ENCODE measurements at places on chromosomes 13 and 19. TPM values are rescaled to one million over a fixed set of nuclear protein-coding genes. Genes with fewer than 3 reads are reported as not detected.

DNA sequence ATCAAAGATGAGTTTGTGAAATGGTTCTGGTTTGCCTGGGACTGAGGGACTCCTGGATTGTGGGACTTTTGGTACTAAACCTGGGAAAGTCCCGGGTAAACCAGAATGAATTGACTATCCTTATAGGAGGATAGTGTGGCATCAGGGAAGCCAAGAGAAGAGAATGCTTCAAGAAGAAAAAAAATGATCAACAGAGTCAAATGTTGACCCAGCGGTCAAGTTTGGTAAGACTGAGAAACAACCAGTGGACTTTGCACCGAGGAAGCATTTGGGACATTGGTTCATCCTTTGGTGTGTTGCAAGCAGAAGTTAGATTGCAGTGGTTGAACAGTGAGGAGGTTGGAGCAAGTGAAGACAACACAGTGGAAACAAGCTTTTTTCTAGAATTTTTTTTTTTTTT, 33.5 kb downstream of the CLEC17A start:
- H3K4me1 ChIP-seq, result no peaks in the 10 kb centered on the region
- no peak overlapping the region for H3K27ac ChIP-seq
- no peaks in the 10 kb centered on the region for H3K36me3 ChIP-seq
- no peaks in the 10 kb centered on the region for H3K27me3 ChIP-seq
- no peak for DNase-seq

DNA sequence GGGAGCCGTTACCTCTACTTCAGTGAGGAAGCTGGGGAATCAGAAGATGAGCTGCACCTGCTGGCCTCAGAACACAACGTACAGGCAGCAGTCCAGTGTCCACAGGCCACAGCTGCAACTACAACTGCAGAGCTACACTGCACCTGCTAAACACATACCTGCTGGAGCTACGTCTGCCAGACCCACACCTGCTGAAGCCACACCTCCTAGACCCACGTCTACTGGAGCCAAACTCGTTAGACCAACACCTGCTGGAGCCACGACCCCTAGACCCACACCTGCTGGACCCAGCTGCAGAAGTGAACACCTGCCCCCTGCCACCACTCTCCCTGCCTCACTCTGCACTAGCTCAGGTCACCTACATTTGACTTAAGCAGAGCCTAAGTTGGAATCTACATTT, 169.9 kb downstream of the USP12 start:
- peaks cover 33% of the 10 kb centered on the region for H3K27me3 ChIP-seq
- H3K4me1 ChIP-seq, result peaks cover 30% of the 10 kb centered on the region
- peaks cover 3% of the 10 kb centered on the region for H3K36me3 ChIP-seq

- H3K27ac ChIP-seq, result peak overlapping the region; percentile 100
- H3K36me3 ChIP-seq, result no peaks in the 10 kb centered on the region
- DNase-seq, result no peak
- peaks cover 28% of the 10 kb centered on the region for H3K4me1 ChIP-seq
- H3K27me3 ChIP-seq, result no peaks in the 10 kb centered on the region
Observed at GRCh38 chr19:681029-682019, 5.1 kb downstream of the FSTL3 start.

- H3K4me3 ChIP-seq, result peak overlapping the region; percentile 90
- DNase-seq, result no peak
- peaks cover 17% of the 10 kb centered on the region for H3K4me1 ChIP-seq
- H3K27me3 ChIP-seq, result no peaks in the 10 kb centered on the region
- H3K27ac ChIP-seq, result peak overlapping the region; percentile 98
Observed at GRCh38 chr13:112586334-112586960, 1.5 kb downstream of the TUBGCP3 start.

DNA sequence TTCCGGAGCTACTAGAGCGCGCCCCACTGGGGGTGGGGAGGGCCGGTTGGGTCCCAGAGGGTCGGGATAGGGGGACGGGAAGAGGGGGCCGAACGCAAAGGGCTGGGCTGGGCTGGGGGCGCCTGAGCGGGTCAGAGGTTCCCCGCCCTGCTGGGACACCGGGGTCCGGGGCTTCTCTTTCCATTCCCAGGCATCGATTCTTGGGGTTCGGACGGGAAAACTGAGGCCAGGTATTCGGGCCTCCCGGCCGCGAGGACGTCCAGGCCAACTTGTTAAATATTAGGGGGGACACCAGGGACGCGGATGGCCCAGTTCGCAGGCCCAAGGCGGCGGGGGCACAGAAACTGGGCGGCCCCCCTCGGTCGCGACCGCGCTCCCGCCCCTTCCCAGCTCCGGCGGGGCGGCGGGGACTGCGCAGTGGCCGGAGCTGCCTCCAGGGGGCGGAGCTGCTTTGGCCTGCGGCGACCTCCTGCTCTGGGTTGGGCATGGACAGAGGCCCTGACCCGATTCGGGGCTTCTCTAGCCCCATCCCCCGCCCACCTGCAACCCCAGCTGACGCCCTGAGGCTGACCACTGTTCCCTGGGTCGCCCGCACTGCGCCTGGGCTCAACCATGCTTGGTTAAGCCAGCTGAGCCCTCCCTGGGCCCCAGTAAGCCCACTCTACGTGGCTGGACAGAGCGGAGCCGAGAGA, 1.2 kb upstream of the KLF16 start:
- no peaks in the 10 kb centered on the region for H3K27me3 ChIP-seq
- no peaks in the 10 kb centered on the region for H3K36me3 ChIP-seq
- DNase-seq, result no peak
- H3K4me1 ChIP-seq, result peaks cover 28% of the 10 kb centered on the region

Gene CBLC
- total RNA-seq, result not detected
